Activated CD4-positive, alpha-beta T cell treated with anti-CD3 and anti-CD28 coated beads, Interleukin-10, Interleukin-2, amounts not matched to agents 100 ng/mL and 50 ng/mL, durations not matched to agents 16 hours and 8 hours (primary cell): ENCODE measurements at places on chromosomes 16 and 17.

DNA sequence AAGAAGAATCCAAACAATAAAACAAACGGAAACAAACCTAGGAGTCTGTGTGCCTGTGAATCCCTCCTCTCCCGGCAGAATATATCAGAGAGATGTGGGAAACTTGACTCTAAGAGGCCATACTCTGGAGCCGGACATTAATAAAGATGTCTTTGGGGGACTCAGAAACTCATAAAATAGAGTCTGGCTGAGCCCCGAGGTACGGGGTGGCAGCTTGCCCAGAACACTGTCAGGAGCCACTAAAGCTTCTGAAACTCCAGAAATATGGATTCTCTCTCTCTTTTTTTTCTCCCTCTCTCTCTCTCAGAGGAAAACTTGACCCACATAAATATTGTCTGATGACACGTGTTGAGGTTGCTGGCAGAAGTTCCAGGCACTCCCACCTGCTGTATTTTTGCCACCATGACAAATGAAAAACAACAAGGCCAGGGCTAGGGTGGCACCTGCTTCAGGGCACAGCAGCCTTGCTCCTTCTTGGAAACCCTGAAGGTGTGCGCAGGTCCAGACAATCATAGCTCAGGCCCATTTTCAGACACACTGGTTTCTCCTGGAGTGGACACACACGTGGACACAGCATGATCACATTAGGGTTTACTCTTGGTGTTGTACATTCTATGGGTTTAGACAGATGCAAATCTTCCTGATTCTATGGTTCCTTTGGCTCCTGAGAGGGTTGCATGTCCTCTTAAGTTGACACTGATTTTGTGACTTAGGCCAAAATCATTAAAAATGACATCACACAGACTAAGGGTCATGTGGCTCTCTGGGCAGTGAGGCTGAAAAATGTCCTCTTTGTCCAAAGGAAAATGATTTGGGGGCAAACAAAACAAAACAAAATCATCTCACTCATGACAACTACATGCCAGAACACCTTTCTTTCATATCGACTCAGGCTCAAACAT lies 282.6 kb upstream of the IRX3 start:
- DNase-seq = no peak

DNA sequence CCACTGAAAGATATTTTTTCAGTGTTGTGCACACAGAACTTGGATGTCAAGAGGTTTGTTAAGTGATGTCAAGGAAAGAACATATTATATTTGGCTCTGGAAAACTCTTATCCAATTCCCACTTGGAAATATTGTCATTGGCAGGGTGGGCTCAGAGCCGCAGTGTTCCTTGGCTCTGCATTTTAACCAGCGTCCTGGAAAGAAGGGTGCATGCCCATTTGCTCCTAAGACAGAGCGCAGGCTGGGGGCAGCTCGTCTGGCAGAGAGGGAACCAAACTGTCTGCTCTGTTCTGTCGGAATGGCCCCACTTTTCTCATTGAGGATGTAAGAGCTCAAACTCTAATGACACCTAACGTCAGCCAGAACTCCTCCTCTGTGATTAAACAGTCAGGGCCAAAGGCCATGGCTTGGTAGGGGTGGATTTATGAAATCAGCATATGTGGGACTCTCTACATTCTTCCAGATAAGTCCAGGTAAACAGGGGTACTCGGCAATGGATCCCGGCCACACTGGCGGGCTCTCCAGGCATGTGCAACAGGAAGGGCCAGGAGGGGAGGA lies 18.0 kb downstream of the SLC47A1 start:
- no peak for DNase-seq

DNA sequence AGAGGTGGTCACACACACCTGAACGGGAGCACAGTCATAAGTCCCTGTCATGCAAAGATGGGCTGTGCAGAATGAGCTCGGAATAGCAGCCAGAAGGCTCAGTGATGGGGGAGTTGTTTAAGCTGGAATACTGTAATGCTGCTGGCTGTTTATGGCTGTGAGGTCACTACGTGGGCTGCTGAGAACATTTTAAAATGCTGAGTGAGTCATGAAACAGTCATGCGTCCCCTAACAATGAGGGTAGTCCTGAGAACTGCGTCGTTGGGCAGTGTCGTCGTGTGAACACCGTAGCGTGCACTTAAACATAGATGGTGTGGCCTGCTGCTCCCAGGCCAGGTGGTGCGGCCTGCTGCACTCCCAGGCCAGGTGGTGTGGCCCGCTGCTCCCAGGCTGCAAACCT lies 39.7 kb downstream of the TBCD start:
- no peak for DNase-seq

GRCh38 chr16:76577003-76577402 lies 299.8 kb downstream of the CNTNAP4 start:
- DNase-seq = peak; percentile 21

DNA sequence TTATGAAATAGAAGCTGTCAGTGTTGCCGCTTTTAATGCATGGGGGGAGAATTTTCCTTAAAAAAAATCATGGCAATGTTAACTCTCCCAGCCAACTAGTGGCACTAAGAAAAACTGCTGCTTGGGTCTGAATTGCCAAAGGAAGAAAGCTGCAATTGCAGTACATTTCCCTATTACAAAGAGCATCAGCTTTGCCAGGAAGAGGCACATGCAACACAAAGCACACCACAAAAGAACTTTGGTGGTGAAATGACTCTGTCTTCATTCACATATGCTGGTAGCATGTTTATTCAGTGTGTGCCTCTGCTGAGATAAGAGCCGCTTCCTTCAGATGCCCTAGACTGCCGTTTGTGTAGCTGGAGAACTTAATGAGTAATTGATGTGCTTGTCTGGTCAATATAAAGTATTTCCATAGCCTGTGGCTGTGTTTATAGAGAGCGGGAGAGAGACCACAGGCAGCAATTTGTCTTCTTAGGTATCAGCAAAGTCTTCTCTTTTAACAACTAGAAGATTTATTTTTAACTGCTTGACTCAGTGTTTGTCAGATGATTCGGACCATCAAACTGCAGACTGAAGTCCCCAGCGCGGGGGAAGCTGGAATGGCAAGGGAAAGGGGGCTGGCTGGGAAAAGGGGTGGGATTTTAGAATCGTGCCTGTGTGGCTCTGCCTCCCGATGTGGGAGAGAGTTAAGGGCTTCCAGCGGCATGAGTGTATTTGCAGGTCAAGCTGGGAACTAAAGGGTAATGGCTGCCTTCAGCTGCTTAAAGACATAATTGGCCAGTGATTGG lies 115.1 kb downstream of the MRTFB start:
- peak; percentile 76 for DNase-seq

DNA sequence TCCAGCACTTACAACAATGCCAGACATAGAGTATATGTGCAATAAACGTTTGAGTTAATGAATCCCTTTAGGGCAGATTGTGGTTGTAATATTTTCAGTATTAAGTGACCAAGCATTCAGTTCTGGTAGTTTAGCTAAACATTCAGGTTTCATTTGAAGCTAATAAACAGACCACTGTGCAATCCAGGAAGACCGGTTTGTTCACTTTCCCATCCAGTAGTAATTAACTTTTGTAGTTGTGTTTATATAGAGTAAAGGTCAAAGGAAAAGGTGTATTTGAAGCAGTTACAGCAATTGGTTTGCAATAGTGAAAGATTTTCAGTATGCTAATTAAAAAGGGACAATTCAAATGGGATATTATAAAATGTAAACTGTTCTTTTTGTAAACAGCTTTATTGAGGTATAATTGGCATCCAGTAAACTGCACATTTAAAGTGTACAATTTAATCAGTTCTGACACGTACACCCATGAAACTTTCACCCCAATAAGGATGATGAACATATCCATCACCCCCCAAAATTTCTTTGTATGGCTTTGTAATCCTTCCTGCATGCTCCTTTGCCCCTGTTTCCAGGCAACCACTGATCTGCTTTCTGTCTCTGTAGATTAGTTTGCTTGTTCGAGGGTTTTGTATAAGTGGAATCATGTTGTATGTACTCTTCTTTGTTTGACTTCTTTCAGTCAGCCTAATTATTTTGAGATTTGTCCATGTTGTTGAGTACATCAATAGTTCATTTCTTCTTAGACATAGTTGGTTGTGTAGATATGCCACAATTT lies 26.3 kb downstream of the MRTFB start:
- no peak for DNase-seq
